ENCODE measurements at places on chromosomes 3 and 15.

DNA sequence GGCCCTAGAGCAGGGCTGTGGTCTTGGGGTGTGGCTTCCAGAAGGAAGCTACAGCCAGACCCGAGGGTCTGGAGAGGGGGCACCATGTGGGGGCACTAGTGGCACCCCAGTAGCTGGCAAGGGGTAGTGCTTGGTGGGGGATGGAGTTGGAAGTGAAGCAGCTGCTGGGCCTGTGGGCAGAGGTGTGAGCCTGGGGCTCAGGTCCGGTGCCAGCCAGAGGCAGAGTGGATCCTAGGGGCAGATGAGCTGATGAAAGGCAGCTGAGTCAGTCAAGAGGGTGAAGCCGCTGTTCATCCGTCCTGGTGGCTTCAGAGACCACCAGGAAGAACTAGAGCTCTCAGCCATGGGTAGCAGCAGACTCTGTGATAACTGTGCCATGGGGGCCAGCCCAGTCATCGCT, 172.6 kb downstream of the TBC1D2B start:
- DNase-seq: no peak

DNA sequence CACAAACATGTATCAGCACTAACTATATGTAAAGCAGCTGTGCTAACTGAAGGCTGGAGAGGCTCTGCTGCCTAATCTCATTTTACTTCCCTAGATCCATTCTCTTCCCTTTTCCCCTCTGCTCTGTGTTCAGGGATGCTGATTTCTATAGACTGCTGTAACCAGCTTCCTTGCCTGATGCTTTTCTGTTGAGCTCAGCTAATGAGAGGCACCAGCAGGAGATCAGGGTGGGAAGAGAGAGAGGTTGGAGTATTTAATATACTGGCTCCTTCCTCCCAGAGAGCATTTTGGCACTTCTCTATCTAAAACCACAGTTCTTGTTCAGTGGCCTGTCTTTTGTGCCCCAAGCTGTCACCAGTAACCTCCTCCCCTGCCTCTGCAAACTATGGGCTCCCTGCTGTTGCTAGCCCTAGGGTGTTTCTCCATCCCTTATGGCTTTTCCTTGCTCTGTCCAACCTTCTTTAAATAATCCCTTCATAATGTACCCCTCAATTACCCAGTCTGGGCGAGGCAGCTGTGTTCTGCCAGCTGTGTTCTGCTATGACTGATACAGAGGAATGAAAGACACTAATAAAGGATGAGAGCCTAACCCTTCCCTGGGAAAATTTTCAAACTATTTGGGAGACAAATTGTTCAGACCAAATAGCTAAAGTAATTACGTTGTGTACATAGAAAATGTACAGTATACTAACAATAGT, 69.5 kb downstream of the CADPS start:
- no peak for DNase-seq

DNA sequence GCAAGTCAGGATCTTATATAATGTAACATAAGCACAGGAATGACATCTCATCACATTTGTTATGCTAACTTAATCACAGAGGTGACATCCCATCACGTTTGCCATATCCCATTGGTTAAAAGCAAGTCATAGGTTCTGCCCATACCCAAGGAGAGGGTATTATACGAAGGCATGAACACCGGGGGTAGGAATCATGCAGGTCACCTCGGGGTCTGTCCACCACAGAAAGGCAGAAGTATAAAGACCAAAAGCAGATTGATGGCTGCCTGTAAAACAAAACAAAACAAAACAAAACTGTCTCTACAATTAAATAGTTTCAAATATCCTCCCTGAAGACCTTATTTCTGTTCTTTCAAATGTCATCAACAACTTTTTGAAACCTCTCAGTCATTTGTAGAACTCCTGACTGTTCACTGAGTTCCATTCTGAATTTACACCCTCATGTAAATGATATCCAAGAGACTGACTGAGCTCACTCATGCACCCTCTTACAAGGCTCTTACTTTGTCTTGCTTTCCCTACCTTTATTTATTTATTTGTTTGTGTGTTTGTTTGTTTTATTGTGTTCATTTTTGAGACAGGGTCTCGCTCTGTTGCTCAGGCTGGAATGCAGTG, 22.7 kb upstream of the ZNF639 start:
- no peak for DNase-seq

- no peak for DNase-seq
Observed at GRCh38 chr3:40669176-40669575, 144.4 kb downstream of the ZNF621 start.

DNA sequence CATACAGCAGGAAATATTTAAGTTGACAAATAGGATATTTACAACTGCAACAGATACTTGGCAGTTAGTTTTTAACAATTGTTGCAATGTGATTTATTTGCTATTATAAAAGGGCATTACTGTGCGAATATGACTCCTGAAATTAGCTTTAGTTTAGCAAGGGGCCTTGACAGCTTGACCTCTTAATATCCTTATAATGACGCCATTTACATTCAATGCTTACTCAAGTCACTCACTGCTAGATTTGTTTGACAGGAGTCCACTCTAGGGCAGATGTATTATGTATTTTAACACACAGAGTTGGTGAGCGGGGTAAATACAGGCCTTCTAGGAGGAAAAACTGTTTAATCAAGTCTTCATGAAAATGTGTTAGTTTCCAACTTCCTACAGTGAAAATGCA, 58.1 kb upstream of the C15orf61 start:
- DNase-seq: no peak

DNA sequence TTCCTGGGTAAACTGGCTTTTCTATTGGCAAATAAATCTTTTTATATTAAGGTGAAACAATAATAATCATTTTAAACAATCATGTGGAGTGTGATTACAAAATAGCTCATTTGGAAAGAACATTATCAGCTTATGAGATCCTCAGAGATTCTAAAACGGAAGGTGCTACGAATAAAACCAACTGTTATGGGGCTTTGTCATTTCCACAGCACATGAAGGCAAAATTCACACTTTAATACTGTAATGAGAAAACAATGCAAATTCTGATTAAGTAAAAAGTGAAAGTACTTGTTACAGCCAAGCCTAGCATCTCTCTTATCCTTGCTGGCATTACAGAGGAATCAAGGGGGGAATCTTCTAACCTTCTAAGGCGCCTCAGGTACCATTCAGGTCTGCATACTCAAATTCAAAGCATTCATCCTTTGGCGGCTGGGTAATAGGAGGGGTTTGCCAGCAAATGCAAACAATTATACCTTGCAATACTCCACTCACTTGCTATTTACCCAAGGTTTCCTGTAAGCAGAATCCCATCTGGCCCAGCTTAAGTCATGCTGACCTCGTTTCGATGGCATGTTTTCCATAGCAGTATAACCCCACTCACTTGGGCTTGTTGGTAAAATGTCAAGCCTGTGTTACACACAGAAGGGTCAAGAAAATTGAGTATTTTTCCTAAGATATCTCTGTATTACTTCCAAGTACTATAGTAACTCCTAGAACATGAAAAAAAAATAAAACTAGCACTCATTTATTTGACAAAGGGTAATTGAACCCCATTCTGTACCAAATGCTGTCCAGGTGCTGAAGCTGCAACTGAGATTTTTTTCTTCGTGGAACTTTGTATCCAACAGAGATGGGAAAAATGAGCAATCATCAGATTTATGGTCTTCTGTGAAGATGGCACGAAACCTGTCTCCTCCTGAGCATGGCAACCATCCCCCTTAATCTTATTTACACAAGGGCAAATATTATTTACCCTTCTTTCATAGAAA, 183.7 kb upstream of the LMCD1 start:
- no peak for DNase-seq

GRCh38 chr3:76362643-76363042, 577.3 kb upstream of the ZNF717 start:
- DNase-seq: no peak

GRCh38 chr15:87245592-87245991, 1010.9 kb downstream of the NTRK3 start:
- no peak for DNase-seq

DNA sequence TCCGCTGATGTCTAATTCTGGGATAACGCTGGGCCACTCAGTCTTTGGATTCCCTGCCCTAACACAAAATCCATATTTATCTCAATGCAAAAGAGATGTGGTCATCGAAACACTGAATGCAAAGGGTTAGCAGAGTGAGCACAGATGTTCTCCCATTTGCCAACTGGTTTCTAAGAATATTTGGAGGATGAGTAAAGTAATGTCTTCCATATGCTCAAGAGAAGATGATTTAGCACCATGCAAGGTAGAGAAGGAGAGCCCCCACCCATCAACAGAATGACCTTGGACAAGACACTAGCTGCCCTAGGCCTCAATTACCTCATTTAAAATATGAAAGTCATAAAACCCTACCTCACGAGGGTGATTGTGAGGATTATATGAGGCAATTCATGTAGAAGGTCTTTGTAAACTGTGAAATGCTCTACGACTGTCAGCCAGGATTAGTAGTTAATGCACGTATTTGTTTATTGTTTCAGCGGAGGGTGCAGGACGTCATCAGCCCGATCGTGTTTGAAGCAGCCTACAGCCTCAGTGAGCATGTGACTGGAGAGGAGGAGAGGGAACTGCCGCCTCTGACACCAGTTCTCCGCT, 232.9 kb upstream of the CTDSPL start:
- DNase-seq: no peak

DNA sequence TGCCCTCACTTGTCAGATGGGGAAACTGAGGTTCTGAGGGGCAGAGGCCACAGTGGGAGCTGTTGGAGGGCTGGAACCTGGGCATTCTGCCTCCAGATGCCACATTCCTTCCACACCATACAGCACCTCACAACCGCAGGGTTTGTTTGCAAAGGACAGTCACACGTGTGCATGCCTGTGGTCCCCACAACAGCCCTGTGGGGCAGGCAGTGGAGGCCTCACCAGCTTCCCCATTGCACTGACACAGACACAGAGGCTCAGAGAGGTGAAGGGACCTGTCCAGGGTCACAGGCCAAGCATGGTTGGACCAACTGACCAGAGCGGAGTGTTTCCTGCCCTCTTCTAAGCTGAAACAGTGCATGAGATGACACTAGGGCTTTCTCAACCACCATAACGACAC, 75.2 kb upstream of the SEC13 start:
- DNase-seq: no peak

- DNase-seq: no peak
Observed at GRCh38 chr15:81887912-81888311, 157.9 kb downstream of the MEX3B start.

DNA sequence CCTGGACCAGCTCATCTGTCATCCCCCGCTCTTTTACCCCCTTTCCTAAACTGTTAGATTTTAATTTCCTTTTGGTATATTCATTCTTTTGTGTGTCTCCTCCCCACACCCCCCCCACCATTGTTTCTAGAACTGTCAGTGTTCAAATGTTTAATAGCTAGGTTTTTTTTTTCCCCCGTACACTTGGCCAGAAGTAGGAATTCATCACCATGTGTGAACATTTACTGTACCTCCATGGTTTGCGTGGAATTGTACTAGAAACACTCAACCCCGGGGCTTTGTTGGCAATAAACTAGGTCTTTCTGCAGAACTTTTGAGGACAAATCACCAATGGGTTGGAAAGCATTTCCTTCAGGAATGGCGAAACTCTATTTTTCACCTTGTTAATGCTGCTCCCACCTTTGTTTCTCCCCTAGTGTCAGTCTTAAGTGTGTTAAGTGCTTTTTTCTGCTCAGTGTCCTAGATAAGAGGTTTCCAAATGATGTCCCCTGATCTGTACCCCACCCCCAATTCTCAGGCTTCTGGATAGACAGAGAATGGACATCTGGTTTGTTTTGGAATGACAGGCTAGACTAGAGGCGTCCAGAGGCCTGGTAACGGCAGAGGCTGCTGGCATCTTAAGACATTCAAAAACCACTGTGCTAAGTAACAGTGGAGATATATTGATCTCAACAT, 76.8 kb downstream of the SMAD3 start:
- DNase-seq: no peak

- DNase-seq: no peak
Observed at GRCh38 chr3:49600781-49601180, 46.5 kb downstream of the BSN start.

DNA sequence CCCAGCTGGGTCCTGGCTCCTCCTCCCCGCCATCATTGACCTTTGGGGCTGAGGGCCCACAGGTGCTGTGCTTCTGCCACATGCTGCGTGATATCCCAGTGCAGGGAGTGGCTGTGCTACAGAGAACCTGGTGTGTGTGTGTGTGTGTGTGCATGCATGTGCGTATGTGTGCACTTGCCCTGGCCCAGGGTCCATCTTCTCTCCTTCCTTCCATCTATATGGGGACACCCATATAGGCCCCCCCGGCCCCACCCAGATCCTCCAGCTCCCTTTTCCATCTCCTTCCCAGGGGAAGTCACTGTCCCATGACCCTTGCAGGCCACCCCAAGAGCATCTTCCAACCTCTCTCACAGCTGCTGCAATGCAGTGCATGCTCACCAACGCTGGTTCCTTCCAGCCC, 12.6 kb downstream of the RASGRF1 start:
- DNase-seq: no peak

DNA sequence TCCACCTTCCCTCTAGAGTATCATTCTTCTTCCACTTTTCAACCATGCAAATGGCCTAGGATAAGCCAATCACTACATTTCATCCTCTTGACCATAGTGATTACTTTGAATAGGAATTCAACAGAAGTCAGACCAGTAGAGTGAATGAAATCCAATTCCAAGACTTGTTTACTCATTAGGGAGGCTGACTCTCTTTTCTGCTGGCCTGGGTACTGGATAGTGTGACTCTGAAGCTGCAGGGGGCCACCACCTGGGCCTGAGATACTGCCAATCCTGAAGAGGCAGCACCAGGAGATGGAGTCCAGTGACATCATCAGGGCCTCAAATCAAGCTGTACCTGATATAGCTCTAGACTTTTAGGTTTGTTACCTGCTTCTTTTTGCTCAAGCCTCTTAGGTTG, 7.0 kb upstream of the FSTL1 start:
- no peak for DNase-seq

- no peak for DNase-seq
Observed at GRCh38 chr3:114646526-114646925, 352.7 kb downstream of the TIGIT start.

- DNase-seq: no peak
Observed at GRCh38 chr15:49815526-49815925, 194.7 kb downstream of the DTWD1 start.

- peak; percentile 90 for DNase-seq
Observed at GRCh38 chr3:13011573-13012220, 61.5 kb downstream of the IQSEC1 start.

GRCh38 chr15:31367730-31368344, 41.2 kb downstream of the KLF13 start:
- peak; percentile 33 for DNase-seq

DNA sequence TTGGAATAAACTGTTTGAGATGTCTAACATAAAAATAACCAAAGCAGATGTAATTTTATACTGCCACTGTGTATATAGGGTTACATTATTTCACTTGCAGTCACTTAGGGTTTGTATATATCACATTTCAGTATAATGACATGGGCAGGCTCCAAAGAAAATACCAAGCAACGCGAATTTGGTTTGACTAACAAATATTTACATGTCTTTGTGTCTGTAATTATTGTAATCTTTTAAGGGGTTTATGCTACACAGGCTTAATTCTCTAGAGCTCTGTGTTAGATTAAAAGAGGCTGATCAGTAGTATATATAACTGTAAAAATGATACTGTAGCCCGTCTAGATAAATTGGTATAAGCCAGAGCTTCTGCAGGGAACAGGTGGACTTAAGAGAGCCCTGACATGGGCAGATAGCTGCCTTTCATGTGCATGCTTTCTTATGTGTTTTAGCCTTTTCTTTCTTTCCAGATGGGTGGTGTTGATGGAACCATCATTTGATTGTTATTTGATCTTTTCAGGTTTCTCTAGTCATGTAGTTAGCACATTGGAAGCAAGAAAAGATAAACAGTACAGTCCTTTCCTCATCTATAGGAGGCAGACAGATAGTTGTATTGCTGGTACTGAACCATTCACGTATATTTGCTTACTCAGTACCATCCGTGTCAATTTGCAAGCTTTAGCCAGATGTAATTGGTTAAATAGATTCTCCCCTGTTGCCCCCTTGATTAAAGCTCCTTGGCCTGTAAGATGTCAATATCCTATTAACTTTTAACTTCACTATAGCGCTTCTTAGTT, 86.1 kb downstream of the GALK2 start:
- no peak for DNase-seq
